ENCODE measurements at places on chromosomes 6 and 20.

GRCh38 chr6:109229536-109229935, 134.2 kb downstream of the CEP57L1 start:
- DNase-seq: no peak

DNA sequence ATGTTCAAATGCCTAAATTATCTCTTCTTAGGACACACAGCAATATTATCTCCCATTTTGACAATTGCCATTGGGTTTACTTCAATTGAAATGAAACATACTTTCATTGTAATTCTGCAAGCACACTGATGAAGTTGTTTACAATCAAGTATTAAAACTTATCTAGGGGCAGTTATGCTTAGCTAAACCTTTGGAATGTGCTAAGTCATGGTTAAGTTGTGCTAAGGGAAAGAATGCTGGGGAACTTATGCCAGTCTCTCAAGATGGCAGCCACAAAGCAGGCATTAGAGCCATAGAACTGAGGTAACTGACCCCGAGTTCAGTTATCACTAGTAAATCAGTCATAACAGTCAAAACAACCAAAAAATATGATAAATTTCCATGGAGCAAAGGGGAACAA, 59.1 kb upstream of the NT5E start:
- no peak for DNase-seq

DNA sequence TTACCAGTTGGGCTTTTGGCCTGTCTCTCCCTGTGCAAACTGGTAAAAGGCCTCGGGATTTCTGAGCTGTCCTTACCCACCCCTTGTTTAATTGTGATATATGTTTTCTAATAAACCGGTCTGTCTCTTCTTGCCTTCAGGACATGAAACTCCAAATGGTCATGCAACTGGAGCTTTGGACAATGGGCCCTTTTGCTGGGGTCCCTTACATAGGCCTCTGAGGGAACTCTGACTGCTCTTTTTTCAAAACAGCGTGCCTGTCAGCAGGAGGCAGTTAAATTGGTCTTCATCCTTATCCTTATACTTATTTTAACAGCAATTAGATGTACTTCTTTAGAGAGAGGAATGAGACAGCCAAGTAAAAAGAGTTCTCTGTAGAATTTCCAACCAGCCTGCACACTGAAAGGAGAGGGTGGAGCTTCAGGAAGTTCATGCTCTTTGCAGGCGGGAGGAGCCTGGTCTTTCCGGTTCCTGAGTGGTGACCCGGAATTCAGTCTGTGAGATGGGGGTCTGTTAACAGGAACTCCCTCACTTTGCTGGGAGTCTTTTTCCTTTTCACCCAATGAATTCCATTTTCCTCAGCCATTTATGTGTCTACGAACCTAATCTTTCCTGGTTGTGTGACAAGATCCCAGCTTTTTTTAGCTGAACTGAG, 299.6 kb upstream of the GJE1 start:
- no peak for DNase-seq

GRCh38 chr20:3539311-3540107, 68.7 kb downstream of the ATRN start:
- DNase-seq: no peak

DNA sequence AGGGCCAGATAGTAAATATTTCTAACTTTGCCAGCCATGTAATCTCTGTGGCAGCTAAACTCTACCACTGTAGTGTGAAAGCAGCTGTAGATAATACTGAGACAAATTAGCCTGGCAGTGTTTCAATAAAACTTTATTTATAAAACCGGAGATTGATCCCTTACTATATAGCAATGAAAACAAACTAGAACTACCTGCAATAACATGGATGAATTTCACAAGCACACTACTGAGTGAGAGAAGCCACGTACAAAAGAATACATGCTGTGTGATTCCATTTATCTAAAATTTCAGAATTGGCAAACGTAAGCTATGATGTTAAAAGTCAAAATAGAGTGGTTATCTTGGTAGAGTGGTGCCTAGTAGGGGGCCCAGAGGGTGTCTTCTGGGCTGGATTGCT, 198.7 kb upstream of the SGK1 start:
- DNase-seq: no peak

DNA sequence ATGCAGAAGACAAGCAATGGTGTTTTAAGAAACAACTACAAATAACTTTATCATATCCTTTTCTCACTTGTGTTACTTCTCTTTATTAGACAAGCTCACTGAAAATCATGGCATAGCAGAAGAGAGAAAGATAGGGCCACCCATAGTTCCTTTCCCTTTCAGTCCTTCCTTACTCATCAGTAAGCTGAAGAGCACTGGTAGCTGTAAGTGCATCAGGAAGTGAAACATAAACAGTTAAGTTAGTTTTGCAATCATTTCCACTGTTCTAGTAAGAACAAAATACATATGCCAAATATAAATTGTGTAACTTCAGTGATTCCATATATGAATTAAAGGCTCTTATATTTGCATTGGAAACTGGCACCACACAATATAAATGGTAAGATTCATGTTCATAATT, 220.1 kb downstream of the HACE1 start:
- no peak for DNase-seq

DNA sequence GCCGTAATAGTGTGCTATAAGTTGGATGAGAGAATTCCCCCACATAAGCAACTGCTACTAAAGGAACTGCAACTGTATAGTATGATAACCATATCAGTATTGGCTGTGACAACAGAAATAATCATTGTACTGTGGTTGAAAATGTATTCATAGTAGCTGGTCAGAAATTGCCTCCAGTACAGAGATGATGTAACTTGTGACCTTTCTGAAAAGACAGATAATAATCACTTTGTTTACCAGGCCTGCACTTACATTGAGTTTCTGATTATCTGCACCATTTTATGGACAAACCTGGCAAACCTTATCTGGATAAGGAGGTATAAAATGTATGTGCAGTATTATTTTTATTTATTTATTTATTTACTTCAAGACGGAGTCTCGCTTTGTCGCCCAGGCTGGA, 19.0 kb downstream of the CFAP206 start:
- no peak for DNase-seq

DNA sequence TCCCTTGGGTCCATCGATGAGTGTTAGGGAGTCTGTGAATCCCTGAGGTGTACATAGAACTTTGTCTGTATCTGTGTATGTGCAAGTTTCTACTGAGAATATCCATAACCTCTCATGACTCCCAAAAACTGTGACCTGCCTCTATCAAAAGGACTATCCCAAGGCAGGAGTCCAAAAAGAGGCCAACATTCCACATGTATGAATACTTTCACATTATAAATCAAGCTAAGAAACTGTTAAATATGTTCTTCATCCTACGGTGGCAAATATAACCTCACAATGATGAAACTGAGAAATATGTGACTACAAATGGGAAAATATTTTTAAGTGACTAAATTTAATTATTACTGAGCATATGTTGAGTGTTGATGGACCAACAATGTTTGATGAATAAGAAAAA, 16.1 kb upstream of the STX11 start:
- DNase-seq: no peak

GRCh38 chr20:51171141-51171540, 148.2 kb upstream of the KCNG1 start:
- no peak for DNase-seq

- DNase-seq: no peak
These were observed 1.5 kb downstream of the TREM2 start for GRCh38 chr6:41161380-41161779.

DNA sequence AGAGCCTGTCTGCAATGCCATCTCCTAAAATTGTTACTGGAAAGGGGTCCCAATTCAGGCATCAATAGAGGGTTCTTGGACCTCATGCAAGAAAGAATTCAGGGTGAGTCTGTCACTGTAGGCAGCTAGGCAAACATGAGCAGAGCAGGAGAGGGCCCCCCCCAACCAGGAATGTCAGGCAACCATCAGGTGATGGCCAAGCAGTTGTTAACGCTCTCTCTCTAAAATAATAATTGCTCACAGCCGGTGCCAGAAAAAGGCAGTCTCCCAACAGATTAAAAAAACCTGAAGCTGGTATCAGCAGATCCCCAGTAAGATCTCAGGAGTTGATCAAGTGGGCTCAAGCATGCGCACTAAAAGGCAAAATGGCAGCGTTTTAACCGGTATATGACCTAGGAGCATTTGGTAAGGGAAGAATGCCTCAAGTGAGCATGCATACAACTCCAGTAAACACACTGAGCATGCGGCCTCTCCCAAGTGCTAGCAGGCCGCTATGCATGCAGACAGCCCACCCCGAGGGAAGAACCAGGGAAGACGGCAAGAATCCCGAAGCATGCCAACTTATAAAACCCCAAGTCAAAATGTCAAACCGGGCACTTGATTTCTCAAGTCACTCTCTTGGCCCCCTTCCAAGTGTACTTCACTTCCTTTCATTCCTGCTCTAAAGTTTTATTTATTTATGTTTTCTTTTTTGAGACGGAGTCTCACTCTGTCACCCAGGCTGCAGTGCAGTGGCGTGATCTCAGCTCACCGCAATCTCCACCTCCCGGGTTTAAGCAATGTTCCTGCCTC, 44.0 kb upstream of the RNGTT start:
- no peak for DNase-seq

DNA sequence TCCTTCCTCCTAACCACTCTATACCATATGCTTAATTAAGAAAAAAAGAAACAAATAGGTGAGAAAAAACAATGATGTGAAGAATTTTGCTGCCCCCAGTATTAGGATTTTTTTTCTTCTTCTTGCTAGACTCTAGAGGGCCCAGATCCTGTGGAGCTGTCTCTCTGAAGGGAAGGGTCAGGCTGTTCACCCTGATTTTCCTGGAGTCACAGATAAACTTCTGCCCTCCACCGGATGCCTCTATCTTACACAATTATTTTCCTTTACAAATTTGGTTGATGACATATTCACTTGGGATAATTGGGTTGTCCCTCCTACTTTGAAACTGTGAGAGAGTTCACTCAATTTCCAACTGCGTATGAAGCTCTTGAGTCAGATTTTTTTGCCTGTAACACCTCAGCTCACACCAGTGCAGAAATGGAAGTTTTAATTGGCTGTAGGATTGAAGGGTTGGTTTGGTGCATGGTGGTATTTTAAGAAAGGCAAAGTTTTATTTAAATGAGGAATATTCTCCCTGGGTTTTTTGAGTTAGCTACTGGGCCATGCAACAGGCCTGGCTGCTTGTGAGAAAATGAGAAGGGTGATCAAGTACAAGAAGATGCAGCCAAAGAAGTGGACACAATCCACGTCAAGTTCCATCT, 73.7 kb upstream of the ESR1 start:
- DNase-seq: no peak

DNA sequence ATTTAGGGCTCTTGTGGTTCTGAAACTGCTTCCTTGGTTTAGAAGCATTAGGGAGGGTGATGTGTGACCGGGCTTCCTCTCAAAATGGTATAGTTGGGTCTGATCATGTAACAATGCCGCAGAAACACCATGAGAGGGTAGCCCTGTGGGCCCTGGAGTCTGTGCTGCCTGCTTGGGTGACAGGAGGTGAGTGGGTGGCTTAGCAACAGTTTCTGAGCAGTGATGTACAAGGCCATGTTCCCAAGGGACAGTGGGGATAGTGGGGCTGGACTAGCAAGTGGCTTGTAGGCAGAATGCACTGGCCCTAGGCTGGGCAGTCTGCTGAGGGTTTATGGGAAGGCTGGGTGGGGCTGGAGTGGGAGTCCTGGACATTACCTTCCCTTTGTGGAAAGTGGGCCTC, 106.9 kb upstream of the MYL9 start:
- DNase-seq: no peak

GRCh38 chr6:22221211-22221610, 75.6 kb downstream of the PRL start:
- no peak for DNase-seq

DNA sequence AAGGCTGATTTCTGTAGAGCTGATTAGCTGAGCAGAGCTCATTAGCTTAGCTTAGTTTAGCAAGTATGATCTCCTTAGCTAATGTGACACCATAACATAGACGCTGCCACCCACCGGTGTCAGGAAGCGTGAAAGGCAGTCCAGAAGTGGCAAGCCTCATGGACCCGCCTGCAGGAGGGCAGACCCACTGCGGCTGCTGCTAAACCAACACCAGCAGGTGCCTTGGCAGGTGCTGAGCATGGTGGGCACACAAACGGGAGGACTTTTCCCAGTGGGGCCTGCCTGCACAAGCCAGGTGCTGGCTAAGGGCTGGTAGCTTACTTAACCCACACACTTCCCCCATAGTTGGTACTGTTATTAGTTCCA, 22.7 kb downstream of the ZDHHC14 start:
- no peak for DNase-seq

DNA sequence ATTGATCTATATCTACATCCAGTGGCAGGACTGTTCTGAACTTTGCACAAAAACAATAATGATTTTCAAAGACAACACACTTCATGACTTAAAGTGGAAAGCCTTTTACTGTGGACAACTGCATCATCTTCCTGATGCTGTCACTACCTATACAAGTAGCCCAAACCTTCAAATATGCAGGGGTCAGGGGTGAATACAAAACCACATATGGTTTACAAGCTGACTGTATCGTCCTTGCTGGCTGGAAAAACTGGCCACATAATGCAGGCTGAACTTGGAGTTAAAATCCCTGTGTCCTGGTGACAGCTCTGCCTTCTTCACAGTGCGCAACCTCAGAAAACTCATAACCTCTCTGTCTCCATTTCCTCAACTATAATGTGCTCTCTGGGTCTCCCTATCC, 128.9 kb downstream of the GMDS start:
- no peak for DNase-seq

DNA sequence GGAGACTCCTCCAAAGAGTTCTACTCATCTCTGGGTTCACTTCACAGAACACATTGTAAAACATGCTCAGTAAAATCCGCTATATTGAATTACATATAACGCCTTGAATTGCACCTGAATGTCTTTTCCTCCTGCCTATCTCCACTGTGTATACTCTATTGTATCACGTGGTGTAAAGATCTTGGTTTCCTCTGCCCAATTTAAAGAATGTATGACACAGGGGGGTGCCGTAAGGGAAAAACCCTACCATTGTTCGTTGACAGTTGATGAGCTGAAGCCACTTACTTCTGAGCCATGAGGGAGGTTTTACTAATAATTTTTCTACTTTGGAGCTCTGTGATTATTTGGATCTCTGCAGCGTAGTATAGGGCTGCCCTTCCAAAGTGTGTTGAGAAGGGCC, 6.0 kb downstream of the ASF1A start:
- DNase-seq: no peak

DNA sequence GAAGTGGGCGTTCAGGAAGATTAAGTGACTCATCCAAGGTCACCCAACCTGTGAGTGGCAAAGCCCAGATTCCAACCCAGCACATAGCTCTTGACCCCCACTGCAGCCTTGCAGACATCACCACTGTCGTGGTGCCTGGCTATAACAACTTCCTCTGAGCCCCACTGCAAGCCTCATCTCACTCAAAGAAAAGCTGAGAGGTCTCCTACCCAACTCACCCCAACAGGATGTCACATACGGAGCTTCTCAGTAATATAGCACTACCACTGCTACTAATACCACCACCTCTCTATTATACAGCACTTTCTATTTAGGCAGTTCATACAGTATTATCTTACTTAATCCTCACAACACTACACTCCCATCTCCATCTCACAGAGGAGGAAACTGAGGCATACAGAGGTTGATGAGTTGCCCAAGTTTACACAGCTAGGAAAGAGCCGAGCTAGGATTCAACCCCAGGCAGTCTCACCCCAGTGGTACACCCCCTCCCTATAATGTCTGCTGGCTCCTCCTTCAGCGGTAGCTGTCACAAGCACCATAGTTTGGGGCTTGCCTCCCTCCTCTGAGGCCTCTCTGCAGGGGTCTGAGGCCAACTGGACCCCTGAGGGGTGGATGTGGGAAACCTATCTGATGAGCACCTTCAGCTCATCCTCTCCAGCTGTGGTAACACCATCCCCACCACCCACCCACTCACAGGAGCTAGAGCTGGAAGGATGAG, 19.5 kb downstream of the TFEB start:
- DNase-seq: no peak

Data from memory B cell (primary cell).